ENCODE measurements at places on chromosomes 1 and 21.

GRCh38 chr1:15353839-15354579 lies 55.7 kb upstream of the EFHD2 start:
- no peak for DNase-seq

DNA sequence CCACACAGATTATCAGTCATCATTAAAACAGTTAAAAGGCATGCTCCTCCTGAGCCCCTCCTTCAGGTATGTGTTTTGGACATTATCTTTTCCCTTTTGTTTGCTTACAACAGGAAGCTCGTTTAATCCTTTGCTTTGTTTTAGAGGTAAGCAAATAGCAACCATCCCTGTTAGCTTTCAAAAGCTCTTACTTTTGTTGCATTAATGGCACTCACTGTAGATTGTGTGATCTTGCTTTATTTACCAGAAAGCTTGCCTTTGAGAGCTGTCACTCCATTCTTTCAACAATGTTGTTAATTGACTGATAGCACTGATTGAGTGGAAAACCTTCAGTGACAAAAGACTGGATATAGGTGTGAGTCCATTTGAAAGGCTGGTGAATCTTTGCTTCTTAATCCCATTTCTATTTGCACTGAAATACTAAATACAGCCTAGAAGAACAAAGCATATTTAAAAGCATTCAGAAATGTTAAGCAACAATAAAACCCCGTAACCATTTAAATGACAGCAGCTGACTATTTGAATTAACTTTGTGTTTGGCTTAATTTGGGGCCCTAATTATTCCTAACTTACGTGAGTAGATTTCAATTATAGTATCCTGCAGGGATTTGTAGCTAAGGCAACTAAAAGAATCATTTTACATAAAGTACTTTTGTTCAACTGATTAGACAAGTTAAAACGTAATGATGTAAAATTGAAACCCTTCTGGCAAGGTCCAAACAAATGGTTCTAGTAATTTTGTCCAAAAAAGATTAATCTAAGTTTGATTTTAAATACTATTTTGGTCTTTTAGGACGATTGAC lies 48.3 kb downstream of the ADGRL2 start:
- DNase-seq = no peak

DNA sequence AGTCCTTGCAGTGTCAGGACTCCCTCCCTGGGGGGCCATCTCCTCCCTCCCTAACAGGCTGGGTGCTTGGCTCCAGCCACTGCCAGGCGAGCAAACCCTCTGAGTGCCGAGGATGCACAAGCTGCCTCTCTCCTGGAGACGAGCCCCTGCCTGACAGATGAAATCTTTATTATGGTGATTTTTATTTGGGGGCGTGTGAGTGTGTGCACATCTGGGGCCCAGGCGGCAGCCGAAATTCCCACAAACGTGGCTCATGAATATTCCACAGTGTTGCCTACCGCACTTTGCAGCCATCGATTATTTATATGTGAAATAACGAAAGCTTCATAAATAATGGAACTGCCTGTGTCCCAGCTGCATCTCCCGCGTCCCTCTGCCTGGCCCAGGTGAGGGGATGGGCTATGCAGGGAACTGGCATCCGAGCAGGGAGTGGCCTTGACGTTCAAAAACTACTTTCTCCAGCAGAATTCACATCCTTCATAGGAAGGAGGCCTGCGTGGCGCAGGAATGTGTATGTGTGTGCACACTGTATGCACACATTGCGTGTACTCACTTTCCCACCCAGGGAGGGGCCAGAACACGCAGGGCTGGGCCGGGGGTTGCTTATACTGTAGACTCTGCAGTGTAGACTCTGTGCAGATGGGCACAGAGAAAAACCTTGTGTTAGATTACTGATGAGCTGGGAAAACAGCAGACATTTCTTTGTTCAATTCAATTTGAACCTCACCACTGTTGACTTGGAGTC lies 73.1 kb downstream of the UBIAD1 start:
- no peak for DNase-seq

DNA sequence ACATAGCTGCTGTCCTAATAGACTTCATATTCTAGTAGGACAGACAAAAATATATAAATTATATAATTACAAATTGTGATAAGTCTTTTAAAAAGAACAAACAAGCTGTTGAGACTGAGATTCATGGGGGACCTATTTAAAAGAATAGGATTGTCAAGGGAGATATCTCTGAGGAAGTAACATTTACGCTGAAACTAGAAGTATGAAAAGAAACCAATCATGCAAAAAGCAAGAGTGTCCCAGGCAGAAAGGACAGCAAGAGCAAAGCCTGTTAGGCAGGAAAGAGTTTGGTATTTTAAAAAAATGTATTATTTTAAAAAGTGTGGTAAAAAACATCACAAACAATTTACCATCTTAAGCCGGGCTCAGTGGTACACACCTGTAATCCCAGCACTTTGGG lies 9.1 kb upstream of the METTL13 start:
- DNase-seq = no peak

DNA sequence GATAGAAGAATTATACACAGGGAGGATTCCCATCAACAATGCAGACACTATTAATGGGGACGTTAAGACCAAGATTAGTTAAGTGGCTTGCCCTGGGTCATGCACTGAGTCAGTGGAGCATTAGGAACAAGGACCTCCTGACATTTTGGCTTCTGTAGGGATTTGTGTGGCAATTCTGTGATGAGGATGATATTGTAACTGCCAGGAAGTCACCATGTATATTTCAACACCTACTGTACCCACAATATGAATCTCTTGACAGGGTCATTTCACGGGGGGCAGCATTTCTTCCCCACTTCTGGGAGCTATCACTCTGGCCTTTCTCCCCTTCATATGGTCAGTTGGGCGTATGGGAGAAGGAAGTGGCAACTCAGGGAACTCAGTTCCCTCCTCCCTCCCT lies 134.9 kb downstream of the RUNX1 start:
- no peak for DNase-seq

GRCh38 chr1:230549625-230550024 lies 92.7 kb upstream of the COG2 start:
- no peak for DNase-seq

GRCh38 chr21:27649323-27649722 lies 682.4 kb upstream of the ADAMTS5 start:
- no peak for DNase-seq
